Suppressor macrophage (primary cell): ENCODE measurements at places on chromosomes 3 and 15.

DNA sequence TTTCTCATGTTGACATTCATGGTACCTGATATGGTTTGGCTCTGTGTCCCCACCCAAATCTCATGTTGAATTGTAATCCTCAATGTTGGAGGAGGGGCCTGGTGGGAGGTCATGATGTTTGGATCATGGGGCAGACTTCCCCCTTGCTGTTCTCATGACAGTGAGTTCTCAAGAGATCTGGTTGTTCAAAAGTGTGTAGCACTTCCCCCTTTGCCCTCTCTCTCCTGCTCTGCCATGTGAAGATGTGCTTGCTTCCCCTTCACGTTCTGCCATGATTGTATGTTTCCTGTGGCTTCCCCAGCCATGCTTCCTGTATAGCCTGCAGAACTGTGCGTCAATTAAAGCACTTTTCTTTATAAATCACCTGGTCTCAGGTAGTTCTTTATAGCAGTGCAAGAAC is 3.3 kb upstream of the UBL7 start:
- peak; percentile 87 for DNase-seq

DNA sequence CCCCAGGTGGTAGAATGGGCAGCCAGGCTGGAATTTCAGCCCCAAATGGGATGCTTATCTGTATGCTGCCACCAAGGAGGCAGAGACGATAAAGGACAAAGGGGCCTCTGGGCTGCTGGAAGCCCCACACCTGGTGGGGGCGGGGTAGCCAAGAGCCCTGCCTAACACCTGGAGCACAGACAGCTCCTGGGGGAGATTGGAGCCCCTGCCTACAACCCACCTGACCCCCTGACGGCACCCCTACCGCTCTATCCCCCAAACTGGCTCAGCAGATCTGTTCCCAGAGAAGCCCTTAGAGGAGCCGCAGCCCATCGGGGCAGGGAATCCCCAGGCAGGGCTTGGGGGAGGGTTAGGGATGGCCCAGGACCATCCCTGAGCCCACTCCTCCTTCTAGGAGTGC is 15.8 kb upstream of the SEMA3F start:
- DNase-seq = no peak

DNA sequence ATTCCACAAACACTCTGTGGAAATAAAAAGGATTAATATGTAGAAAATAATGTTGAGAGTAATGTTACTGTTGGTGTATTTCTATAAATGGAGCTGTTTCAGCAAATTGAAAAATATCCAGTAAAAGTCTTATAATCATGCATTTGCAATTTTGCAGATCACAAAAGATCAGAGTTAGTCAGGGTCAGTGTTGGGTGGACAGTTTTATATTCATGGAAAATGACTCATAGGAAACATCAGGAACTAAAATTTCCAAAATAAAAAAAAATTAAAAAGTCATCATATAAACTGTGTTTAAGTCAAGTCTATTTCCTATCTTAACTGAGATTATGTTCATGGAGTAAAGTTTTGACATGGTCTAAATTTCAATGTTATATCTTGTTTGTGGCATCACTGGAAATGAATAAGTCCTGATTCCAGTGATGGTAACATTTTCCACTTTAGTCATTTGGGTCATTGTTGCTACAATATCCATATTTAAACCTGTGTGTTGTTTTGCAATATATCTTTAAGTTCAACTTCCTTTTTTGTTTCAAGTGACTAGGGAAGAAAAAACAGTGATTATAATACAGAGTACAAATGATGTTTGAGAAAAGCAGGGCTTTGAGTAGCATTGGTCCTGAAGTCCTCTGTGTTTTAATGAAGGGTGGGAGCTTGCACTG is 37.8 kb downstream of the MITF start:
- DNase-seq = peak; percentile 25

- no peak for DNase-seq
These were observed 49.0 kb downstream of the CASR start for GRCh38 chr3:122232485-122232884.
